Germinal center (tissue), 1 donor: ENCODE measurements at places on chromosomes 3 and 15.
A peak's percentile ranks its signal among the peaks of the same experiment; 100 is the strongest.

DNA sequence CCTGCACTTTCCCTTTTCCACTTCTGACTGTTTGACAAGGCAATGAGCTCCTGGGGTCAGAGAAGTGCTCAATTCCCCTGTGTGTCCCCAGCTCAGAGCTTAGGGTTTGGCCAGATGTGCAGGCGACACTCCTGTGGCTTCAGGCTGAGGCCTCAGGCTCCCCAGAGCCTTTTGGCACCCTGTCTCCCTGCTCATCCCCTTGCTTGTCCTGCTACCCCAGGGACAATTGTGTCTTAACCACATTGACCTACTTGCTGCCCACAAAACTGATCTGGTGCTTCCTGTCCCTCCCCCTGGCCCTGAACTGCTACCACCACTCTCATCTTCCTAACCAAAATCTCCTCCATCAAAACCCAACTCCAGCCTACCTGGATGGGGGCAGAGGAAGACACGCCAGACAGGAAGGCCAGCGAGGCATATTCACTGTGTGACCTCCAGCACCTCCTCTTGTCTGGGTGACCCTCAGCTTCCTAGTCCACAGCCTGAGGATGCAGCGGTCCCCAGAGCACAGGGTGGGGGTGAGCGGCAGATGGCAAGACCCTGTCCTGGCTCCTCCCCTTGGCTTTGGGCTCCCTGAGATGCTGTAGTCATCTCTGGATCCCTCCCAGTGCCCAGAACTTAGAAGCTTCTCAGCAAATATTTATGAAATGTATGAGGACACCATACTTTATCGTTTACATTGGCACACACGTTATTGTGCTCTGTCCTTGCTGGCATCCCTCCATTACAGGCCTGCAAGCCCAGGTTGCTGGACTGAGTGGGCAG is 98.9 kb upstream of the SLC6A6 start:
- no peak for DNase-seq

GRCh38 chr3:51304230-51304629 is 80.9 kb upstream of the MANF start:
- DNase-seq = no peak

- DNase-seq = peak; percentile 91
These were observed 19.2 kb downstream of the ATRIP start for GRCh38 chr3:48465531-48466378.

DNA sequence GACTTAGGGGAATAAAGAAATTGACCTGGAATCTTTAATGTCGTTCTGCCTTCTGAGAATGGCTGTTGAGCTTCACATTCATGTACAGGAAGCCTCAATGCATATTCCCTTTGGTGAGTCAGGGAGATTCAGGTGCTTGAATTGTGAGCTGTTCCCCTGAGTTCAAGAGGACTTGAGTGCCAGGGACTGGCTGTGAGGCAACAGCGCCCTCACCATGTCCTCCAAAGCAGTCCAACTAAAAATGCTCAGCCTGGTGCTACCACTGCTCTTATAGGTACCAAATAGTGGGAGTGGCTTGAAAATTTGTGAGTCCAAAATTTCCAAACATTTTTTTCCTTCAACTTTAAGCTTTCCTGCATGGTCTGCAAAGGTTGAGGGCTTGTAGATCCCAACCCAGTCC is 54.1 kb downstream of the LEO1 start:
- DNase-seq = no peak

DNA sequence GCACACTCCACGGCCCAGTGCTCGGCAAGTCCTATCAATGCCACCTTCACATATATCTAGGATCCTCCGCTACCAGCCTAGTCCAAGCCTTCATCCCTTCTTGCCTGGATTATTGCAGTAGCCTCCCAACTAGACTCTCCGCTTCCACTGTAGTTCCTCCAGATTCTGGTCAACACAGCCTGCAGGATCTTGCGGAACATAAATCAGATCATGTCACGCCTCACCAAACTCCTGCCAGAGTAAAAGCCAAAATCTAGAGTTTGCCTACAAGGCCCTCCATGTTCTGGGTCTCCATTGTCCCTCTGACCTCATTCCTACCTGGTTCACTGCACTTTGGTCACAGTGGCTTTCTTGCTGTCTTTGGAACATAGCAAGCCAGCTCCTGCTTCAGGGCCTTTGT is 3.6 kb downstream of the BDH1 start:
- DNase-seq = no peak

- no peak for DNase-seq
These were observed 67.6 kb downstream of the TUSC7 start for GRCh38 chr3:116776880-116777785.

DNA sequence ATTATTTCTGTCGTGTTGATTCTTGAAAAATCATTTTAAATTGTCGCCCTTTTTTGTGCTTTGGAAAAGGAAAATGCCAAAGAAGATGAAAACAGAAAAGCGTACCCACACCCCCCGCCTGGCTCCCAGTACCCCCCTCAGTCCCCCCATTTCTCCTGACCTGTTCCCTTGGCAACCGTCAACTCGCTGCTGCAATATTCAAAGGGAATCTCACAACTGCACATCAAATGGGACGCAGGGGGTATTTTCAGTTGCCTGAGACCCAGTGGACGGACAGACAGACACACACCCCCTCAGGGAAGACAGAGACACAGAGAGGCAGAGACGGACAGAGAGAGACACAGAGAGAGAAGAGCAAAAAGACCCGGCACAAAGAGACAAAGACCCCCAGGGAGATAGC is 83.5 kb upstream of the PRR20G start:
- DNase-seq = no peak

DNA sequence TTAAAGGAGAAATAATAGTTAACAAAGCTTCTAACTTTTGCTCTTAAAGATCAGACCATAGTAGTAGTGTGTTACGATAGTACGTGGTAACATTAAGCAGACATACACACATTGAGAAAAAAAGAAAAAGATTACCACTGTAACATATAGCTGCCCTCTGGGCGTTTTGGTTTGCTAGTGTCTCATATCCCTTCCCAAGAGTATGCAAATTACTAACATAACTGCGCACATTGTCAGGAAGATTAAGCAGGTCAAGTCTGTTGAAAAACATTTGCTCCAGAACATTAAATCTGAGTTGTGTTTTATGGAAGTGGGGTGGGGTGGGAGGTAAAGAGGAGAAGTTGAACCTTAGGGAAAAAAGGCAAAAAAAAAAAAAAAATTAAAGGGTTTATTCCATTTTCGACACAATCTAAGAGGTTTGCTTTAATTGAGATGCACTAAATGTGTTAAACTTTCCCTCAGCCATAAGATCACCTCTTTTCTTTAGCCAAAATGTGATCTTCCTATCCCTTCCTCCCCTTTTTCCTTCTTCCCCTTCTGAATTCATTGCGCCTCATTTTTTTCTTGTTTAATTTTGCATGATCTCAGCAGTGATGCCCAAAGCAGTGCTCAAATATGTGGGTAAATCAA is 1.5 kb upstream of the LRIG1 start:
- no peak for DNase-seq

DNA sequence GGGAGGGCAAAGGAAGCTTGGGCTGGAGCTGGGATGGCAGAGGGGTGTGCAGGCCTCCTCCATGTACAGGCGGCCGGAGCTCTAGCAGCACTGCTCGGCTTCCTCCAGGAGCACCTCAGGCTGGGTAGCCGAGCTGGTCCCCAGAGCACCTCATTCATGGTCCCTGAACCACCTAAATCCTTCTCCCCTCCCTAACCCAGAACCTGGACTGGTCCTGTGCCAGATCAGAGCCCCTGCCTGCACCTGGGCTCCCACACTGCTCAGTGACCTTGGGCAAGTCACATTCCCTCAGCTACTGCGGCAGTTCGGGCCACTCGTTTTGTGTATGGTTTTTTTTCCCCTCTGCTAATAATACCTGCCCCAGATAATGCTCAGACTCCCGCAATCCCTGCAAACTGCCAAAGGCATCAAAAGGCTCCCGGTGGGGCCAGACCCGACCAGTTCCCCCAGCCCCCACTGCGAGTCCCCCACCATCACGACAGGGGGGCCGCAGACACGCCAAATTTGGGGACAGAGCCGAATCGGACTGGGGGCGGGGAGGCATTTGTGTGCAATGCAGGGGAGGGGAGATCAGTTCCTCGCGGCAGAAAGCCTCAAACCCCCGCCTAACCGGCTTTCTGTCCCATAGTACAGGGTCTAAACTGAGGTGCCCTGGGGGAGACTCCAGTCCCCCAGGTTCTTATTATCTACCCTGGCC is 1.3 kb downstream of the SEMA7A start:
- DNase-seq = peak; percentile 41

GRCh38 chr3:66342717-66343356 is 122.0 kb downstream of the SLC25A26 start:
- DNase-seq = no peak

DNA sequence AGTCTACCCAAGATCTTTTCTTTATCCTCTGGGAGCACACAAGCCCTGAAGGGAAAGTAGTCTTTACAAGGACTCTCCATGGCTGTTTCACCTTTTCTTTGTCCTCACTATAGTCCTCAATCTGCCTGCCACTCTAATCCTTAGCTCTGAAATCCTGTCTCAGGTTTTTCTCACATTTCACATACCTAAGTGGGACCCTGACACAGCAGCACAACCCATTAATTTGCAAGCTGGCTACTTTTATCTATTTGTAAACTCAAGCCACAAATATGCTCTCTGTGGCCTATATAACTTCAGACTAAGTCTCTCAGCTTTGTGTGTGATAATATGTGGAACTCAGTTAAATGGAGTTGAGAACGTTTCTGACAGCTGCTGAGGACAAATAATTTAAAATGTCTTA is 19.8 kb downstream of the SIN3A start:
- no peak for DNase-seq

DNA sequence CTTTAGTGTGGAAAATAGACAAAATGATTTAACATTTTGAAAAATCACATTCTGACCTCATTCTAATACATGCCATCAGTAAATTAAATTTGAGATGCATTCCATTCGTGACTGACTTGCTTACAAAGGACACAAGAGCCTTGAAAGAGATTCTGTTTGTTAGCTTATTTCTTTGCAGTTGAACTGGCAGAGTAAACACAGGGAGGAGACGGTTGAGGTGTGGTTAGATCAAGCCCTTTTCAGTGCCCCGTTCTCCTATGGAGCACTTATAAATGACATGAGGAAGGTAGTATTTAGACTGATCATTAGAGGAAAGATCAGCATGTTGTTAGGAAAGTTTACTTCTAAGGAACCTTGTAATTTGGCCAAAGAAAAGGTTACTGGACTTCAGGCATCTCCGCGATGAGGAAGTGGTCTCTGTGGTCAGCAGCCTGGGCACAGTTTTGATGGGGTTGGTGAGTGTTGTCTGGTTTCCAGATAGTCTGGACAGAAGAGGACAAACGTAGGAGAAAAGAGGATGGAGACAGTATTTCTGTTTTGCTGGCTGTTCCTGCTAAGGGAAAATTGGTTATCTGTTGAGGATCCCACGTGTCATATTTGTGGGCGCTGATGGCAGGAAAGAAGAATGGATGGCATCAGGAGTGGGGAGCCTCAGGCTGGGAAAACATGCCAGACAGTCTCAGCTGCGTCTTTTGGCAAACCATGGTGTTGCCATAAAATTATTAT is 328.9 kb upstream of the TBL1XR1 start:
- DNase-seq = no peak

- DNase-seq = no peak
These were observed 6.9 kb downstream of the MUC13 start for GRCh38 chr3:124927574-124928045.

GRCh38 chr3:70298385-70298784 is 14.1 kb downstream of the MDFIC2 start:
- no peak for DNase-seq

- DNase-seq = no peak
These were observed 46.4 kb upstream of the MBNL1 start for GRCh38 chr3:152222327-152222726.

DNA sequence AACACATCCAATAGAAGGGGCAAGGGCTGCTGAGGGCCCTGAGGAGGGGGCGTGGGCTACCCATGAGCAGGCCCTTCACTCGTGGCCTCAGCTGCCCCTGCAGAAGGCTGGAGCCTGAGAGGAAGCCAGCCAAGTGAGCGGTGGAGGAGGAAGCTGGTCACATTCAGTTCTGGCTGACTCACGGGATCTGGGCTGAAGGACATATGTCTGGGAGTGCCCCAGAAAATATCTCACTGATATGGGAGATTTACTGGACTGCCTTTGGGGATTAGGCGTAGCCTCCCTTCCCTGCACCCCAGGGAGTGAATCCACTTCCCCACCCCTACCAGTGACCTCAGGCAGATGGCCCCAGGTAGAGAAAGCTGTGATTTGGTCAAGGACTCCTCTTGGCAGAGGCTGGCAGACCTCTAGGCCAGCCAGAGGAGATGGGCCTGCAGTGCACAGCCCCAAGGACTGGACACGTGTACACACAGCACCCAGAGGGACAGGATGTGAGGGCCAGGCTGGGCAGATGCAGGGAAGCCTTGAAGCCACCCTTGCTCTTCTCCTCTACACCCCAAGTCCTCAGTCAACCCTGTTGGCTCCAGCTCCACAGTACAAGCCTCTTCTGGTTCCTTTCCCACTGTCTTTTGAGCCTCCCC is 14.2 kb upstream of the ANKDD1A start:
- no peak for DNase-seq

DNA sequence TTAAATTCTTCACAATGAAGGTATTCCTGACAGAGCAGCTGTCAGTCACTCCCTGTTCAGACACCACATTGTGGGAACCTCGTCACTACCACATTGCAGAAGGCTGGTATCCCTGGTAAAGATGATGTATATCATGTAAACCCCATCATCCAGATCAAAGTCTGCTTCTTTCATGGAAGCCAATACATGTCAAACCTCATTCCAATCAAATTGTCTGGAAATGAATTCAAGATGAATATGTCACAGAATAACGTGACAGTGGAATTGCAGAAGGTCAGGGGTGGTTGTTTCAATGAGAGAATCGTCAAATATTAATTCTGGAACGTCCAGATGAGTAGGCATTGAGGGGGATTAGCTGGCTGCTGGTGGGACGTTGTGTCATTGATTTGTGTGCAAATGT is 4.2 kb downstream of the ZIC4 start:
- DNase-seq = no peak

GRCh38 chr15:63157118-63157843 is at the start of gene RPS27L:
Gene RPS27L (minus strand): TSS chr15:63157477. CDS start chr15:63157405, 72 bp downstream.
- DNase-seq = peak; percentile 88

- DNase-seq = no peak
These were observed 220.1 kb downstream of the TBC1D2B start for GRCh38 chr15:77857419-77857818.

DNA sequence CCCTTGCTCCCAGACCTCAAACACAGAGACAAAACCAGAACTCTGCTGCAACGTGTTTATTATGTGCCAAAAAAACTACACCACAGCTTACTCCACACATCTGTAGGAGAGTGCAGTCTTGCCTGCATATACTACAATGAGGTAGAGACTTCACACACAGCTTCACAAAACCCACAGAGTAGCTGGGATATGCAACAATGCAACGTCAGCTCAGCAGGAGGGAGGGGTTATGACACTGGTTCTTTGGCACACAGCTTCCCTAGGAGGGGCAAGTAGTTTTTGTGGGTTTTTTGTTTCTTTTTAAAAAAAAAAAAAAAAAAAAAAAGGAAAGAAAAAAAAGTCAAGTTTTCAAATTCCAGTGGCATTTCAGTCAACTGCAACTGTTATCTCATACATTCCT is 2.9 kb upstream of the RPS17 start:
- DNase-seq = no peak

GRCh38 chr3:126679318-126679751 is 24.4 kb upstream of the TXNRD3 start:
- DNase-seq = peak; percentile 74

- DNase-seq = no peak
These were observed 11.4 kb downstream of the TIPARP start for GRCh38 chr3:156685752-156686151.
